Stimulated activated naive CD4-positive, alpha-beta T cell (primary cell): ENCODE measurements at places on chromosomes 7 and 10.
A peak's percentile ranks its signal among the peaks of the same experiment; 100 is the strongest.

GRCh38 chr10:13527864-13528122 is 1.0 kb downstream of the BEND7 start:
- no peak for DNase-seq

DNA sequence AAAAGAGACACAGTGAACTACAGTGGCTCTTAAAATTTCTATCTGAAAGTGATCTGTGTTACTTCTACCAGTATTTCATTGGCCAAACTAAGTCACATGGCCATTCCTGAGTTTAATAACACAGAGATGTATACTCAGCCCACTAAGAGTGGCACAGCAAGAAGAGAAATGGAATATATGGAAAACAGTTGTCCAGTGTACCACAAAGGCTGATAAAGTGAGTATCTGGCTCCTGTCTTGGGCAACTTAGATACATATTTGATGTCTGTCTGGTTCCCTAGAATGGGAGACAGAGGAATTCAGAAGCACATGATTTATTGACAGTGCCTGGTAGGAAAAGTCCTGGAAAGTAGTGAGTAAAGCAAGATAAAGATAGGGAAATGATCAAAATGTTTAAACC is 10.1 kb upstream of the PON1 start:
- no peak for DNase-seq

GRCh38 chr7:111092406-111093236 is 1.7 kb downstream of the LRRN3 start:
- DNase-seq: peak; percentile 19

DNA sequence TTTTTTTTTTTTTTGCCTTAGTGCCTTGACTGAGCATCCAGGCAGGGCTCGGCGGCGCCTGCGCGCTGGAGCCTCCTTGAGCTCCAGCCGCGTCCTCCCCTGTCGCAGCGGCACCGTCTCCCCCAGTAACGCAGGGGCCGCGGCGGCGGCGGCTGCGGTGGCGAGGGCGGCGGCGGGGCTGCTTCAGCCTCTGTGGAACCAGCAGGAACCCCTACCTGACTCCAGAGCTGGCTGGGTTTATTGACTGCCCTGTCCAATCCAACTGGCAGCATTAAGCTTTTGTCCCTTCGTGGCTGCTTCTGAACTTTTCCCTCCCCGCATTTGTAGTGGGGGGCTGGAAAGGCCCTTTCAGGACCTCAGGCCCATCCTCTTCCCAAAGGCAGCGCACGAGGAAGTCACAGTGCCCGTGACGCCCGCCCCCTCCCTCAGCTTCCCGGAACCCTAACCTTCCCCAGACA is at the start of gene GPR85:
Gene GPR85 (minus strand): TSS at position 397 of the 458 bp plus-strand sequence. CDS start 2,106 bp downstream, outside the sequence.
- no peak for DNase-seq

- DNase-seq: no peak
Measured at GRCh38 chr10:55410415-55410885, 609.4 kb upstream of the PCDH15 start.

DNA sequence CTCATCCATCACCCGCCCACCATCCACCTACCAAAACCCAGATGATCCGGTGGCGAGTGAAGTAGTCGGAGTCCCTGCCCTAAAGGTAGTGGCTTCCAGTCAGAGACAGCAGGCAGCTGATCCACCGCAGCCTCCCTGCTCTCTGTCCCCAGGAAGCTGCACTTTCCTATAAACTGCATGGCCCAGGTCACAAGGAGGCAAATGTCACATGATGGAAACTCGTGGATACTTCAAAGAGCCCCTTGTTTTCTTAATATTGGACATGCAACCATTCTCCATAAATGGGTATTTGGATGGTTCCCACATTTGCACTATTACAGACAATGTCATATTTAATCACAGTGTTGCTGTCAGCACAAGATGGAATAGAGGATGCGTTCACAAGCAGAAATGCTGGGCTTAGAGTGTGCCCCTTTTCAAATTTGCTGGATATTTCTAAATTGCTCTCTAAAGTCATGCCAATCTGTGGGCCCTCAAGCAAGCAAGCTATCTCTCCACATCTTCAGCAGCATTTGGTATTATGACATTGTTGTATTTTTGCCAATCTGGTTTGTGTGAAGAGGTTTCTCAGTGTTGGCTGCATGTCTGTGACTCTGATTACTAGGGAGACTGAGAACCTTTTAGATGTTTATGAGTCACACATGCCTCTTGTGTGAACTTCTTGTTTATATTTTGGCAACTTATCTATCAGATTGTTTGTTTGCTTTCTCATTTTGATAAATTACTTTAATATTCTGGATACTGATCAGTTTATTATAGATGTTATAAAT is 822.0 kb downstream of the TNS3 start:
- no peak for DNase-seq

DNA sequence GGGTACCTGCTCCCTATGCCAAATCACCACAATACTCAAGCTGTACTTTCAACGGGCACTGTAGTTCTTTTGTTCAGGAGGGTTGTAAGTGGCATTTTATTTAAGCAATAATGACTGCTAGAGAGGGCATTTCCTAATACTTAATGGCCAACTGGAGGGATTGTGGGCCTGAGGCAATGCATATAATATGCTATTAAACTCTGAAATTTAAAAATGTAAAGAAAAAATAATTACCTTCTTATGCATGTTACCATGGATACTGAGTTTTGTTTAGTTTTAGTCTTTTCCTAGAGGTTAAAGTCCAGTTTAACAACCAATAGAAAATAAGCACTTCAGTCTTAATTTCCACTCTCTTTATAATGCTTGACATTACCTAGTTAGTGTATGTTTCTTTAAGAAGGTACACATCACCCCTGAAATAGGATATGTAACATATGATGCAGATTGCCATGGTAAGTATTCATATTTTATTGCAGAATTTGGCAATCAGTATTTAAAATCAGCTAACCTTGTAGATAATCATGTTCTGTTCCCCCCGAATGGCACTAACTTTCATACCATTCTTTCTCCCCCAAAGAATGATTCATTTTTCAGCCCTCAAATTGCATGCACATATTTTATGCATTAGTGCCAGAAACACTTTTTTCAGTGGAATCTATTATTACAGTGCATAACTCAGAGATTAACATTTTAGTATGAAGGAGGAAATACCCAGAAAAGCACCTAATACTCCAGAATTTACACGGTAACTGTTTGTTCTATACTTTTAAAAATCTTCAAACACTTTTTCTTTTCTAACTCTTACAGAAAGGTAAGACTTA is 90.3 kb upstream of the ZNF438 start:
- DNase-seq: no peak

GRCh38 chr7:117427258-117427701 is at the start of gene ASZ1:
Gene ASZ1, minus strand, starts transcription at chr7:117427493. Its CDS starts 33 bp downstream, at chr7:117427460.
- DNase-seq: no peak

DNA sequence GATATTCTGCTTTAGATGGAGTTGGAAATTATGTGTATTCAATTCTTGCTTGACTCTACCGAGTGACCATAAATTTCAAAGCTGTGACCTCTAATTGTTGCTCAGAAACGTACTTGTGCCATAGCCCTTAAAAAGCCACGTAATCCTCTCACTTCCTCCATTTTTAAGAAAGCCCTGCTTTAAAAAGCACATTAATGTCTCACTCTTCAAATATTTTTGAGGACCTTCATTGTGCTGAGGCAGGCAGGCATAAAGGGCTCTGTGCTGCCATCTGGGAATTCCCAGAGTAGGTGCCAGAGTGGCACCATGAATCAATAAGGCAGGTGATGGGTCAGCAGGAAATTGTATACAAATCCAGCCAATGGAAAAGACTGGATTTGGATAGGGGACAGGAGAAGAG is 97.7 kb upstream of the FAM204A start:
- DNase-seq: no peak

GRCh38 chr7:131498237-131498885 is 58.1 kb downstream of the PODXL start:
- DNase-seq: no peak

DNA sequence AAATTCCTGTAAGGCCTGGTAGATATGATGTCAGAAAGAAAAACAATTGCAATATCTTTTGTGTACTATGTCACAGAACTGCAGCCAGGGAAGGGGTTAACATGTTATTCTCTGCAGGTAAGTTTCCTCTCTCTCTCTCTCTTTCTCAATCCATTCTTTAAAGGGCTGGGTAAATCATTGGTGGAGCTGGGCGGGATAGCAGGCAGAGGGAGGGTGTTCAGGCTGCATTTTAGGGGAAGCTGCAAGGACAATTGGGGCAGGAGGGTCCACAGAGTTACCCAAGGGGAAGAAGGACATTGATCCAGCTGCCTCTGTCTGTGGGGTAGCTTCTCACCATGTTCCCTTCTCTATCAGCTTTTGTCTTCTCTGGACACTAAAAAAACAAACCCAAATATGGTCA is 153.9 kb upstream of the BMPER start:
- DNase-seq: no peak

DNA sequence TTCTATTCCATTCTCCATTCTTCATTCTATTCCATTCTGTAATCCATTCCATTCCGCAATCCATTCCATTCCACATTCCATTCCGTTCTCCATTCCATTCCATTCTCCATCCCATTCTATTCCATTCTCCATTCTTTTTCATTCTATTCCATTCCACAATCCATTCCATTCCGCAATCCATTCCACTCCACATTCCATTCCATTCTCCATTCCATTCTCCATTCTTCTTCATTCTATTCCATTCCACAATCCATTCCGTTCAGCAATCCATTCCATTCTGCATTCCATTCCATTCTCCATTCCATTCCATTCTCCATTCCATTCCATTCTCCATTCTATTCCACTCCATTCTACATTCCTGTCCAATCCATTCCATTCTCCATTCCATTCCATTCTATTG is 85.2 kb downstream of the NSUN6 start:
- DNase-seq: no peak

DNA sequence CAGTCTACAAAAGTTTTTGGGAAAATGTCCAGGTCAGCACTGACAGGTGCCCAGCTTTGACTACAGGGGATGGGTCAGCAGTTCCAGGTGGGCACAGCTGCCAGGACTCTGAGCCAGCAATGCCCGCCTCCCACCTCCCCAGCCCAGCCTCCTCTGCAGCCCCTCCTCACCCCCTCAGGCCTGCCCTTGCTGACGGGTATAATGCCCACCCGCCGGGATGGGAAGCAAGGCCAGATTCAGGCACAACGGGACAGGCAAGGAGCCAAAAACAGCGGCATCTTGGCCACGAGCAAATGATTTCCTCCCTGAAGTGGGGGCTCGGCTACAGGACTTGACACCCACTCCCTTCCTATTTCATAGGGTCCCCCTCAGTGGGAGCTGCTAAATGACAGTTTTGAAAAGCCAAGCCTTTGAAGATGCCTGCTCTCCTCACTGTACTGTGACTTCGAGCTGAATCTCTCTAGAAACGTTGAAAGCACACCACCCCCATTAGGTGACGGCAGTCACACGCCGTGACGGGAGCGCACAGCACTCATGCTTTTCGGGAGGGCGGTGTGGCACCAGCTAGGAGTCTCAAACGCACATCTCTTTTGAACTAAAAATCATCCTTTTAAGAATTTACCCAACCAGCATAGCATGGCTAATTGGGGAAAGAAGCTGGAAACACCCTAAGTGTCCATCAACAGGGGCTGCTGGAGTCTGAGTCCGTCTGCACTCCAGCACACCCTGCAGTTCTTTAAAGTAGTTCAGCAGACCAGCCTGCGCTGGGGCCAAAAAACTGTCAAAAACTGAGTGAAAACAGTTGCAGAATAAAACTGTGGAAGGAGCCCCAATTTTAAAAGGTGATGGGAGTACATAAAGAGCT is 29.6 kb downstream of the MAD1L1 start:
- DNase-seq: no peak

DNA sequence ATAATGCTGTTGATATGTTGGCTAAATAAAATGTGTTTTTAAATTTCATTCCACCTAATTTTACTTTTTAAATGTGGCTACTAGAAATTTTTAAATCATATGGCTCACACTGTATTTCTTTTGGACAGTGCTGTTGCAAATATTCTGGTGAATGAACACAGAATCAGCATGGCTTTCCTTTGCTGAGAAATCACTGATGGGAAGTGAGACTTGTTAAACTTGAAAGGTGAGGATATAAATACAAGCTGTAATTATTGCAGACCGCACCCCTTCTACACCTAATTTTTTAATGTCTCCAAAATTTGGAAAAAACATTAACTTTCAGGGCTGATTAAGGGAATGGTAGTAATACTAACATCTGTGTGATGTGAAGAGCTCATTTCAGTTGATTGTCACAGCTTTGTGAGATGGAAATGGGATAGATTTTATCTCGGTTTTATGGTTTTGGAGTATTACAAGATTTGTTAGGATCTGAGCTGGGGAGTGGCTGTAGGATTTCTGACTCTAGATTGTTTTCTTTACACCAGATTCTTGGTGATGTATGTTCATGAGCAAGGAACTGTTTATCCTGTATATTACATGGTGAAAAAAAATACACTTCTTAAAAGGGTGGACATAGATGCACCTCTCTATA is 1.3 kb downstream of the MIOS start:
- DNase-seq: no peak

DNA sequence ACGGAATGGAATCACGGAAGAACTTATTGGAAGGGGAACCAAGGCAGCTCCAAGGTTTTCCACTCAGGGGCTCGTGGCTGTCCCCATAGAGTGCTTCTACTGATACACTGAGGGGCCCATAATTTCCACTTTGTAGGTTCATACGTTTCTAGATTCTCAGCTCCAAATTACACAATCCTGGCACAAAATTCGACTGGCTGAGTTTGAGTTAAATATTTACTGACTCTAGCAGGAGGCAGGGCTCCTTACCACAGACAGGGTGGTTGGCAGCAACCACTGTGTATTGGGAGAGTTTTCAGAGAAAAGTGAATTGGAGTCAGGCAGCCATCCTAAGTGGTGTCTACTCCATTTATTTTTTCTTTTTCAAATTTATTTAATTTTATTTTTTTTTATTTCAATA is 55.4 kb upstream of the SEC61G start:
- DNase-seq: no peak

DNA sequence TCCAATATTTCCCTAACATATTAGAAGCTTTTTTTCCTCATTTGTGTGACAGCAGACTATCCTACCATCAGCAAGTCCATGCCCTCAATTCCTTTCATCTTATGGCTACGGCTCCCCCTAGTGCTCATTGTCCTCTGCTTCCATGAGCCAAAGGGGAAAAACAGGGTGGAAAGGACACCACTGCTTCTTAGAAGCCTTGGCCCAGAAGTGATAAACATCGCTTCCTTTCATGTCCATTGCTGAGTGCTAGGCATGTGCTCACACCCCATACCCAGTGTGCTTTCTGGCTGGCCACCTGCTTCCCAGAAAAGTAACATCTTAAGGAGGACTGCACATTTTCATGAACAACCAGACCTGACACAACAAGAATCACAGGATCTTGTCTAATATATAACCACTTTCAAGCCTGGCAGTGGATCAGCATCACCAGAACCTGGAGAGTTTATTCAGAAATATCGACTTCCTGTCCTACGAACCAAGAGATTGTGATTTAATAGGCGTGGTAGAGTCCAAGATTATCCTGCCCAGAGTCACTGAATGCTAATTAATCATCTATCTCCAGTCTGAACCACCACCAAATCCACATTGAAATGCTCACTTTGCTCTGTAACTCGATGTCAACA is 650.5 kb upstream of the SORCS1 start:
- no peak for DNase-seq

DNA sequence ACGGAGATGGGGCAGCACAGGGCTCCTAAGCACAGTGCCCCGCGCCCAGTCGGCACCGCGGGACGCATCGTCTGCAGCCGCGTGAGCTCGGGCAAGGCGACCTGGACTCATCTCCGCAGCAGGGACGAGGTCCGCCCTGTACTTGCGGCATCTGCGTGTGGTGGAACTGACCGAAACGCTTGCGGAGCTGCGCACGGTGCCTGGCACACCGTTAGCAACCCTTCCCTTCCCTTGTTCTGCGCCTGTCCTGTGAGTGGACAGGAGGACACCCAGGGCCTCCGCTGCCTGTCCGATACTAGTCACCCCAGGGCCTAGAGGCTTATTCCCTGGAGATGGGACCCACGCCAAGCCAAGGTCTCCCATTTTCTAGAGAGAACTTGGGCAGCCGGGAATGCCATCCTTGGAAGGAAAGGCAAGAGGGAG is 98.5 kb downstream of the WDR11 start:
- DNase-seq: no peak
